NCI-H226 (cell line): ENCODE measurements at places on chromosomes 6 and 20.

- no peak for DNase-seq
Observed at GRCh38 chr6:110520992-110521543, 44.7 kb upstream of the SLC22A16 start.

DNA sequence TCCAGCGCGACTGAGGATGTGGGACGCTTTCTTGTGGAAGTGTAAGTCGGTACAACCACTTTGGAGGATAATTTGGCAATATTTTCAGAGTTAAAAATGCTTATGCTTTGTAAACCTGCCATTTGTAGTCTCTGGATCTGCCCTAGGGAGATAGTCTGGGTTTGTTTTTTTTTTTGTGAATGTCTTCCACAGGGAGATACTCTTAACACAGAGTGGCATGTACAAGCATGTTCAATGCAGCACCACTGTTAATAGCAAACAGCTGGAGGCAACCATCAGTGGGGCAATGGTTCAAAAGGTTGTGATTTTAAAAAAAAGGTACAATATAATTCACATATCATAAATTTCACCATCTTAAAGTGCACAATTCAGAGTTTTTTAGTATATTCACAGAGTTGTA lies 22.4 kb downstream of the SLC9A8 start:
- no peak for DNase-seq

GRCh38 chr6:40379811-40380210 lies 207.4 kb downstream of the LRFN2 start:
- no peak for DNase-seq

- DNase-seq = no peak
Observed at GRCh38 chr6:135826236-135826804, 25.2 kb upstream of the PDE7B start.

GRCh38 chr6:15893556-15894253 lies 230.9 kb upstream of the DTNBP1 start:
- DNase-seq = no peak

GRCh38 chr6:27478141-27478705 lies 5.3 kb upstream of the ZNF184 start:
- no peak for DNase-seq

DNA sequence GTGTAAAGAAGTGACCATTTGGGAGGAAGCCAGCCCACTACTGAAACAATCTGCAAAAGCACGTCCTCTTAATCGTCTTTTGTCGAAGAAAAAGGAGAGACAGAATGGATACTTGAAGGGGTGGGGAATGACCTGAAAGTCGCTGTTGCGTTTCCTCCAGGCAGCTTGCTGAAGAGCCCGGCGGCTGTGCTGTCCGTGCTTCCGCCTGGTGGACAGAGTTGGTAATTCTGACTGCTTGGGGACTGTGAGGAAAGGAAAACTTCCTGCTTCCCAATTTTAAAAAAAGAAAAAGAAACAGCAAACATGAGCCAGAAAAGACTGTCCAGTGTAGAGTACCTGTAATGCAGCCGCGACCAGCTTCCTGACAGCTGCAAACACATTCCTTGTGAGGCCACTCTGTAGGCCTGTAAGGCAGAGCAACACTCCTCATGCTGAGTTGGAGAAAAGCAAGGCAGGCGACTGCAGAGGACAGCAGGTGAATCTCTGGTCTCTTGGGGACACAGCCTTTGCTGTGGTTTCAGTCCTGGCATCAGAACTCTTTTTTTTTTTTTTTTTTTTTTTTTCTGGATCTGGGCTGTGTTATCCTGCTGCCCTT lies 251.1 kb upstream of the TBX18 start:
- DNase-seq = peak; percentile 67

GRCh38 chr6:168934660-168935627 lies 318.7 kb downstream of the THBS2 start:
- DNase-seq = no peak

DNA sequence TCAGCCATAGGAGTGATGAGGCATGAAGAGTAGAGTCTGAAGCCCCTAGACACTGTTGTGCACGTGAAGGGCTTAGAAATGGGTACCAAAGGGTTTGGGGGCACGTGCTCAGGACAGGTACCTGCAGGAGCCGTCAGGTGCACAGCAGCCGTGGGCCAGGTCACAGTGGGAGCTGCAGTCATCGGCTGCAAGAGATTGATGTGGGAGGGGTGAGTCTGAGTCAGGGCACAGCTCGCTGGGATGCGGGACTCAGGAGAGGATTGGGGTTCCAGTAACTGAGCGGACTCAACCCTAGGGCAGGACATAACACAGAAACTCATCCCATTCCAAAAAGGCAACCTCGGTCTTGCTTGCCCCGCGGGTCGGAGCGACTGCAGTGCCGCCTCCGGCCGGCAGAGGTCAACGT lies 1.1 kb downstream of the DLK2 start:
- DNase-seq = no peak

DNA sequence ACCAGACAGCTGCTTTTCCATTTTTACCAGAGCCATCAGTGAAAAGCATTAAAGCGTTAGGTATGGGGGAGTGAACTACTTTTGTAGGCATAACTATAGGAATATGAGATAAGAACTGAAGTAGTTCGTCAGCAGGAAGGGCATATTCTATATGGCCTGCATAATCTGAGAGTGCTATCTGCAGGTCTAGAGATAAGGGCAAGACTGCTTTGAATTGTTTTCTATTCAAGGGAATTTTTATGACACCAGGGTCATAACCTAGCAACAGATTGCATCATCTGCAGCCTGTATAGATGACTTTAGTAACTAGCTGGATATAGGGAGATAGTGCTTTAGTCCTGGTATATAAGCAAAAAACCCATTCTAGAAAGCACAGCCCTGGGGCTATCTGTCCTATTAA lies 437.3 kb upstream of the HTR1E start:
- DNase-seq = no peak

DNA sequence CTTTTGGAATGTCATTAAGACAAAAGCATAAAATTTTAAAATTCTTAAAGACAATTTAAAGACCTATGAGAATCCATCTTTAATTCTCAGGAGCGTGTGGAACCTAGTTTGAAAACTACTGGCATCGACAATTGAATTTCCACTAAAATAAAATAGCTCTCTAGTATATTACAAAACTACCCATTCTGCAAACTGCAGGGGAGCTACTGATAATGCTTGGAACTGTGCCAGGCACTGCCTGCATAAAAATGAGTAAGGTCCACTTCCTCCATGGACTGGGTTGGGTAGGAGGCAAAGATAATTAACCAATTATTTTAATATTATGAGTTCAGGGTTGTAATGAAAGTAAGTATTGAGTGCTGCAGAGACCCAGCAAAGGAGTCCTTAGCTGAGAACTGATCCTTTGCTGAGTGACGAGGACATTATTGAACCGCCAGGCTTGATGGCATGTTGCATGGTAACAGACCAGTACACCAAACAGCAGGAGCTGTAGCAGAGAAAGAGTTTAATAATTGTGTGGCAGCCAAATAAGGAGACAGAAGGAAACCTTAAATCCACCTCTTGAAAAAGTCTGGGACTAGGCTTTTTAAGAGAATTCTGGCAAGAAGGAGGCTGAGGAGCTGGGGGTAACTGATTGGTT lies 261.3 kb downstream of the ESR1 start:
- DNase-seq = no peak

- DNase-seq = no peak
Observed at GRCh38 chr6:139540894-139541293, 166.4 kb upstream of the CITED2 start.

DNA sequence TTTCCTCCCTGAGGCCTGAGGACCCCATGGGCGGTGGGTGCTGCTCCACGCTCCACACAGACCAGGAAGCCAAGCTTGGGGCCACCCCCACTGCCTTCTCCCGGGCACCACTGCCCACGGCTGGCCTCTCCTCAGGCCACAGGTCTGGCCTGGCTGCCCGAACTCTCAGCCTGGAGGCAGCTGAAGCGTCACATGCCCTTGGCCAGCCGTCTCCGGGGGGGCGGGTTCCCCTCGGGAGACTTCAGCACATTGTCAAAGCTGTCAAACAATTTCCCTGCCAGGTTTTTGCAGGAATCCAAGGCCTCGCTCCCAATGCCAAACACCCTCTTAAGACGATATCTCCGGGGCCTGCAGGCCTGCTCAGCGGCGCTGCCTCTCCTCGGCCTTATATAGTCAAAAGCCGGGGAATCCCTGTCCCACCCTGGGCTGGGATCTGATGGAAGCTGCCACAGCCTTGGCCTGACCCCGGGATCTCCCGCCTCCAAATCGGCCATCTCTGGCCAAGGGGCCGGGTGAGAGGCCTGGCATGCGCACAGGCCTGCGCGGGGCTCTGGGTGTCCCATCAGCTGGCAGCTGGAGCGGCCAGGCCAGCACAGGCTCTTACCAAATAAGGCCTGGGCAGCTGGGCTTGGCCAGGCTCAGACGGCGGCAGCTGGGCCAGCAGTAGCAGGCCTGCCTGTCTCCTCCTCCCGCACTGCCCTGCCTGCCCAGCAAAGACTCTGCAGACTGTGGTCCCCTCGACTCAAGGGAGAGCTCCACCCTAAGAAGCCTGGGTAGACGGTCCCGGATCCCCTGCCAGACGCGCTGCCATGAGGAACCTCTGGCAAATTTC lies 49.7 kb downstream of the RBM38 start:
- DNase-seq = no peak

DNA sequence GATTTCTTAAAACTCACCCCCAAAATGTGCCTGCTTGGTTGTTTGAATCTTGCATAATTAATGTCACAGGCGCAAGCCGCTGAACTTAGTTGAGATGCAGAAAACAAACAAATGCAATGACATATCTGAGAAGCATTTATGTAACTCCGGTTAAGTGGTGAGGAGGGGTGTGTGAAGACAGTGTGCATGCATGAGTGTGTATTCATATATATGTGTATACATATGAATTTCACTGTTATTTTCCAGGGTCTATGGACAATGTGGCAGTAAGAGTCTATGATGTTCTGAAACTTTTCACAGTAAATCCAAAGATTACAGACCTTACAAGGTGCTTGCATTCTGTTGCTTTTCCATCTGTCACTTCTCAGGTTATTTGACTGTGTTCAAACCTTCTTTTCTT lies 103.0 kb downstream of the ZNF217 start:
- DNase-seq = no peak

DNA sequence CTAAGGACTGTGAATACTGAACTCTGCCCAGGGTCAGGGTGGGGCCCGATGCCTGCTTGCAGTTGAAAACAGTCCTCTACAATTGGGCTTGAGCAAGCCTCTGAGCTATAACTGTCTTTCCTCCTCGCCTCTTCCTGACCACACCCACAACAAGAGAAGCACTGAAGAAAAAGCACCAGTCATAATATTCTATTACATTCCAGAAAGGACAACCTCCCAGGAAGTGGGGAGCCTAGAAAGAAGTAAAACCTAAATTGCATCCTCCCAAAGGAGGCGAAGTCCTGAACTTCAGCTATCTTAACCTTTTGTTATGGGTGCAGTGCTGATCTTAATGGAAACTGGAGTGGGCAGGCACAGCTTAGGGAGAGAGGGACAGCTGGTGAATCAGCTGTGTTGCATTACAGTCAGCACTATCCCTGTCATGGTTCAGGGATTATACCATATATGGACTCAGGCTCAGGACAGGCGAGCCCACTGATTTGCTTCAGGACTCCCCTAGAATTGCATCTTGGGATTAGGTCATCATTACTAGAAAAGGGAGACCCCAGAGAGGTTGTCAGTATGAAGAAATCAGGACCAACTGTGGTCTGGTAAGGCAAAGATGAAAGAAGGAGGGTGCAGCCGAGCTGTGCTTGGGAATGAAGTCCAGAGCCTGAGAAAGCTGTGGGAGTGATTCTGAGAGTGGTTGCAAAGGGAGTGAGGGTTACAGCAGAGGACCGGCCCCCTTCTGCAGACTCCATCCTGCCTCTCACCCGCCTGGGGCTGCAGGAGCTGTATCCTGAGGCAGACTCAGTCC lies 18.3 kb upstream of the TRAM2 start:
- peak; percentile 86 for DNase-seq

- DNase-seq = no peak
Observed at GRCh38 chr20:53833333-53834061, 236.9 kb downstream of the BCAS1 start.

GRCh38 chr20:41078329-41078728 lies 49.7 kb downstream of the TOP1 start:
- DNase-seq = peak; percentile 79

GRCh38 chr6:144246988-144247387 lies 38.1 kb upstream of the UTRN start:
- no peak for DNase-seq

GRCh38 chr6:149995971-149996370 lies 29.4 kb downstream of the RAET1L start:
- DNase-seq = no peak

GRCh38 chr6:14059791-14060436 lies 57.7 kb upstream of the CD83 start:
- no peak for DNase-seq

DNA sequence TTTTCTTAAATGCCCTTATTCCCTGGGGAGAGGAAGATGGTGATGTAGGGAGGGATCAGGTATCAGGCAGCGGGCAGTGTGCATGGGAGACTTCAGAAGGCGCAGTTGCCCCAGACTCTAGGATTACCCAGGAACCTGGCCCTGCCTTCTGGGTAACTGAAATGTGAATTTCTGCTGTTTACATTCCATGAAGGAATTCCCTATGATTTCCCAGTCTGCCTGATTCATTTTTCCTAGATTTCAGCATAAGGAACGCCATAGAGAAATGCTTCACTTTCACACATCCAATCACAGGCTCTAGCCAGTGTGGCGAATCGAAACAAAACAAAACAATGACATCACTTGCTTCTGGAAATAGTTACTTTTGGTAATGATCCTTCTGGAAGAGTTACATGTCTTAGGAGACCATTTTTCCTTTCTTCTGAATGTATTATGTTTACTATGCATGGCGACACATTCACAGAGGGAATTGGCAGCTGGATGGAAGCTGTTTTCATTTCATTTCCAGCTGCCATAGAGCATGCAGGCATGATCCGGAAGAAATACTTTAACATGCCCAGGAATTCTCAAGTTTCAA lies 33.3 kb downstream of the LRP11 start:
- DNase-seq = no peak

GRCh38 chr6:100566563-100566962 lies 101.8 kb upstream of the SIM1 start:
- DNase-seq = no peak

- no peak for DNase-seq
Observed at GRCh38 chr6:85678026-85678601, 35.4 kb upstream of the SYNCRIP start.

DNA sequence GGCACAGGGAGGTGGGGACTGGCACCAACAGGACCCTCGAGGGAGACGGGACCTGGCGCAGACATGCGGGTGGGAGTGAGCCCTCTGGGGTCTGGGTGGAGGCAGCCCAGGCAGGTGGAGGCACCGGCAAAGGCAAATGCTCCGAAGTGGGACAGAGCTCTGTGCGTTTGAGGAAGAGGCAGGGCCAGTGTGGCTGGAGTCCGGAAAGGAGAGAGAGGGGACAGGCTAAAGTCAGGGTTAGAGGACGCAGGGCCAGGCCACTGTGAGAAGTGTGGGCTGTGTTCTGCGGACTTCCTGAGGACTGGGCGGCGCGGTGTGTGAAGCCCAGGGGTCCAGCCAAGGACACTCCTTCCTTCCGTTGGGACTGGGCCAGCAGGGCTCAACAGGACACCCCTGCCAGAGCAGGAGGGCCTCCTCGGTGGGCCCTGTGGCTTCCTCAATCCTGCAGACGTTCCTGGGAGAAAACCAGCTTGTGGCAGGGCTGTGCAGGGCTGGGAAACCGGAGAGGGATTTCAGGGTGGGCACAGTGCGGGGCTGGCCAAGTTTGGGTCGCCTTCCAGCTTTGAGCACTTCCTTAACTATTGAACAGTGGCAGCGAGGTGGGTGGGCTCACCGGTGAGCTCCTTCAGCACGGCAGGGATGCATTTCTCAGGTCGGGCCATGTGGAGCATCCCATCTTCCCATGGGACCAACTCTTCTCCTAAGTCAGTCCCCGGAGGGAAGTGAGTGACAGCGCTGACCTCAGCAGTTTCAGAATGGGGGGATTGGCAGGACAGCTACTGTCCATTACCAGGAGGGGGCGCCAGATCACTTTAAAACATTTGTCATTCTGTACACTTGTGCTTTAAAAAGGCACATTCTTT lies 22.5 kb downstream of the MOCS3 start:
- peak; percentile 23 for DNase-seq

- no peak for DNase-seq
Observed at GRCh38 chr6:130851026-130851425, 23.8 kb downstream of the SMLR1 start.
